Esophagus squamous epithelium (tissue), 5 donors: ENCODE measurements at places on chromosomes 2 and 18. TPM values are rescaled to one million over a fixed set of nuclear protein-coding genes. Genes with fewer than 3 reads are reported as not detected.

The FKBP7 gene
- 10.5 TPM for total RNA-seq

The CFAP53 gene
- total RNA-seq = not detected

The SERPINB5 gene
- 204 TPM for total RNA-seq

The CACNB4 gene
- 11.1 TPM for total RNA-seq

The GPBAR1 gene
- not detected for total RNA-seq

The GLB1L gene
- total RNA-seq = 2.3 TPM

The TMEM182 gene
- 1.8 TPM for total RNA-seq

The DPP4 gene
- total RNA-seq = 3.1 TPM

The CMPK2 gene
- total RNA-seq = 4.9 TPM

The BCL11A gene
- 23.9 TPM for total RNA-seq

The CYP26B1 gene
- 6.7 TPM for total RNA-seq

The CCDC121 gene
- 3.1 TPM for total RNA-seq

The LNPK gene
- 22.8 TPM for total RNA-seq

The ADGRF3 gene
- 0.41 TPM for total RNA-seq

The TLX2 gene
- not detected for total RNA-seq

The SPC25 gene
- total RNA-seq = 5.9 TPM

The RNF152 gene
- total RNA-seq = 22.7 TPM

The NR4A2 gene
- 1.3 TPM for total RNA-seq

The ERFE gene
- not detected for total RNA-seq

The SCG2 gene
- not detected for total RNA-seq
